ENCODE measurements at places on chromosomes 5 and 9.

DNA sequence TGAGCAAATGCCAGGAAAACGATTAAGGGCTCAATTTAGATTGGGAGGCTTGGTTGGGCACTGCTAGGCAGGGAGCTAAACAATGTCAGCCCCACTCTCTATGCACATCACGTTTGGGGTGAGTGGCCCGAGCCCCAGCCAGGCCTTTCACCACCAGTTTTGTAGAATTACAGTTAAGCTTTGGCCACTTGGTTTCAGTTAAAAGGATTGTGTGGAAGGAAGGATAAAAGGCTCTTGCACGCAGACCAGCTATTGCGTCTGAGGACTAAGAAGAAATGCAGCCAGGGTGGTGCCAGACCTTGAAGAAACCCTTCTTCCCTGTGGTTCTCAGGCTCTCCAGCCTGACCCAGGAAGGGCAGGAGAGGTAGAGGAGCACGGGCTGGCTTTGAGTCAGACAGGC lies 125.3 kb upstream of the SLC44A1 start:
- no peak for DNase-seq

- no peak for DNase-seq
Observed at GRCh38 chr9:90198956-90199355, 443.7 kb downstream of the DIRAS2 start.

- no peak for DNase-seq
Observed at GRCh38 chr5:132334812-132335211, 34.7 kb upstream of the SLC22A5 start.

DNA sequence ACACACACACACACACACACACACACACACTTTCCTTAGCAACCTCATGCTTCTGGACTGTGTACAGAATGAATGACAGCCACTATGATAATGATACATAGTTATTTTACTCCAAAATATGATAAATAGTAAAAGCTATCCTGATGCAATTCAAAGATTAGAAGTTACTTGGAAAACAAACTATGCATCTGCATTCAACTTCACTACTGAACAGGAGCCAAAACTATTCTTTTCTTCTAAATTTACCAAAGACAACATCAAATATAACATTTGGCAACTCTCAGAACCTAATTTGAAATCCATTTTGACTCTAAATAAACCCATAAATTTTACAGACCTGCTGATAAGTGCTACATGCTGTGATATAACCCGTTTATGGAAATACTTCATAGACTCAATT lies 33.3 kb downstream of the GLIS3 start:
- no peak for DNase-seq

DNA sequence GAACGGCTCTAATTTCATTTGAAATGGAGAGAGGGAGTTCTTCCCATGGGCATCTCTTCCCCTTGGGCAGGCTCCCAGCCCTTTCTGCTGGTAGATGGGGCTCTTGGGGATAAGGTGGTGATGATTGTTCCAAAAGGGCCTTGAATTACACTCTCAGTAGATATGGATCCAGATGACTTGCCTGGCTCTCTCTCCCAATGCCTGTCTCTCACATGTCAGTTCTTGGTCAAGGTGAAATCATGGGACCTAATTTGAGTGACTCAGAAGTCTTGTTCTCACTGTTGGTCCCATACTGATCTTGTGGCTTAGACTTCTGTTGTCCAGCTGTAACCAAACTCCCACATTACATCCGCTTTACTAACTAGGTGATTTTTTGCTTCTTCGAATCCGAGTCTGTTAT lies 317.0 kb upstream of the RFX3 start:
- no peak for DNase-seq

DNA sequence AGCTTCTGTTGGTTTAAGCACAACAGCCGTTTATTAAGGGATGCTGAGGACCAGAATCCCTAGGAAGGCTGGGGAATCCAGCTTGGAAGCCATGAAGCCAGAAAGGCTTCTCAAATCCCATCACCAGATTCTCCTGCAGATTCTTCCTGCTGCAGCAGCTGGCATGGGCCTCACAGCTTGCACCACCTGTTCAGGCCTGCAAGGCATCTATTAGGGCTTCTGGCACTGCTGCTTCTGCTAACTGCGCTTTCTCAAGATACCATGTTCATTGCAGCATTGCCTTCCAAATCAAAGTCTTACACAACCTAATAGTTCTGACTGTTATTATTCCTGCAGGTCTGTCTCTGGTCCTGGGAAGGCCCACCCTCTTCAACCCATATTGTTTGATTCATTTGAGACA lies 51.2 kb upstream of the ZNF366 start:
- no peak for DNase-seq

DNA sequence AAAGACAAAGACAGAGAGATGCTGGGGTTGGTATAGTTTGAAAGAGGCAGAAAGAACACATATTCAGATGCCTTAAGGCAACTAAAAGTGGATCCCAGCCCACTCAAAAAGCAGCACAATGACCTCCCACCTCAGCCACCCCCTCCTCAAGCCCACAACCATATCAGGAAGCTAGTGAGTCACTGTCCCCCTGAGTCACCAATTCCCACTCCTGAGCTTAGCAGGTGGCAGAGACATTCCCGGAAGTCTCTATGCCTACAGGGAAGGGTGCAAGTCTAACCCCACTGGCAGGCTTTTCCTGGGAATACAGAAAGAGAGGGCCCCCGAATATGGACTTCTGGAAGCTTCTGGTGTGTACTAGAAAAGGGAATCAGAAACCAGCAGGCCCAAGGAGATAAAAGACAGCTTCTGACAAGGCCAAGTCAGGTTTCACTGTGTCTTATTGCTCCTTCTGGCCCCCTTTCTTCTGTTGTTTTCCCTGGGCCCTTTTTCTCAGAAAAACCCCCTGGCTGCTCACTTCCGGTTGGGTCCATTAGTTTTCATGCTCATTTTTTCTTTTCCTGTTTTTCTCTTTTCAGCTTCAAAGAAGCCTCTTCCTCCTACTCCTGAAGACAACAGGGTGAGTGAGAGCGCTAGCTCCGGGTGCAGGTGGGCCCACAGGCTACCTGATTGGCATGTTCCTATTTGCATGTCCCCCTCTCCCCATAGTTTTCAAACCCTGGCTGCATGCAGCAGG lies 36.8 kb downstream of the ITK start:
- DNase-seq, result no peak
